ENCODE measurements at places on chromosomes 6 and 20.

DNA sequence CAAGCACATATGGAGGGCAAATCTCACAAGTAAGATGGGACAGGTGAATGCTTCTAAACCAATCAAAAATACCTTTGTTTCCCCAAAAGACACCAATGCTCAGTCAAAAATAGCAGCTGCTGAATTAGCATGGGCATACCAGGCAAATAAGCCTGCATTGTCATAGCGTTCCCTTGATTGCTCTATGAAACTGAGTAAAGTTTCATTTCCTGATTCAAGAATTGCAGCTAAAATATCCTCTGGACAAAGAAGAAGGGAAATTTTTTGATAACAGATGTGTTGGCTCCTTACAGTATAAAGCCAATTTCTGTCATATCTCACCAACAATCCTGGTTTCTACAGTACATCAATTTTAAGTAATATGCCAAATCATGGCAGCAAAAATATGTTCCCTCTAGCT, 3.3 kb upstream of the TMEM14A start:
- DNase-seq, result no peak

- DNase-seq, result no peak
Measured at GRCh38 chr6:146868671-146869209, 270.0 kb downstream of the ADGB start.

DNA sequence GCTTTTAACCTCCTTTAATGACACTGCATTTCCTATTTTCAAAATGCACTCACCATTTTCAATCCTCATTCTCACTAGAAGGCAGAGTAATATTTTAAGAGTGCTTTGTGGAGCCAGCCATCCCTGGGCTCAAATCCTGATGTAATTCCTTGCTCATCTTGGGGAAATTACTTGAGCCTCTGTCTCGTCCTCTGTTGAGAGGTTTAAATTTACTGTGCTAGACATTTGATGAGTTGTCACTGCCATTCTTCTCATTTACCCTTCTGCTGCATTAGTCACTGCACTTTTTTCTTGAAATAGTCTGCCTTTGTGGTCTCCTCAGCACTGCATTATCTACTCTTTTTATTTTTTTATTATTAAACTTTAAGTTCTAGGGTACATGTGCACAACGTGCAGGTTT, 150.0 kb upstream of the HDDC2 start:
- DNase-seq, result no peak

DNA sequence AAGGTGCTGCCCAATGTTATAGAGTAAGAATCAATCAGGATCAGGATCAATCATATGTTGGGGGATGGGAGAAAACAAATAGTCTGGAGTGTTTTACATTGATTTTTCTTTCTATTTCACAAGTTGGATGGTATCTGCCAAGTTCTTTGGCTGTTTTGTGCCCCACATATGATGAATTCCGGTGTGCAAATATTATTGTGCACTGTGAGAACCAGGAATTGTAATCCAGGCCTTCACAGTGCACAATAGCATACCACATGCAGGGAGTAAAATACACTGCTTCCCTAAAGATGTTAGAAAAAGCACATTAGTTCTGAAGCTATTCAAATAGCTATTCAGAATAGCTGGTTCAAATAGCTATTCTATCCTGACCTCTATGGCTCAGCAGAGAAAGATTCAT, 133.7 kb downstream of the LCA5 start:
- DNase-seq, result no peak

- no peak for DNase-seq
Measured at GRCh38 chr6:151494235-151494935, 568 bp downstream of the CCDC170 start.

DNA sequence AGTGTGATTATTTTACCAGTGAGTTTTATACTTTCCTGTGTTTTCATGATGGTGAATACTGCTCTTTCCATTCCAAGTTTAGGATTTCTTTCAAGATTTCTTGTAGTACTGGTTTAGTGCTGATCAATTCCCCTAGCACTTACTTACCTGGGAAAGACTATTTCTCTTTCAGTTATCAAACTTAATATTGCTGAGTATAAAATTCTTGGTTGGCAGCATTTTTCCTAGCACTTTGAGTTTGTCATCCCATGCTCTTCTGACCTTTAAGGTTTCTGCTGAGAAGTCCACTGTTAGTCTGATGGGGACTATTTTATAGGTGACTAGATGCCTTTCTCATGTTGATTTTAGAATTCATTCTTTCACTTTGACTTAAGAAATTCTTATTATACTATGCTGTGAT, 842.8 kb upstream of the CITED2 start:
- DNase-seq, result no peak

GRCh38 chr6:136701045-136701444, 91.2 kb downstream of the MAP3K5 start:
- DNase-seq, result no peak

- no peak for DNase-seq
Measured at GRCh38 chr6:133468591-133468990, 227.4 kb downstream of the EYA4 start.

- no peak for DNase-seq
Measured at GRCh38 chr6:90338409-90338808, 41.8 kb upstream of the BACH2 start.

GRCh38 chr20:38139977-38140753, 24.9 kb downstream of the TGM2 start:
- no peak for DNase-seq

Data from NCI-H2107 (cell line).